ENCODE measurements at places on chromosomes 4 and X. TPM values are rescaled to one million over a fixed set of nuclear protein-coding genes. Genes with fewer than 3 reads are reported as not detected.

The RAP2C gene
- 31.2 TPM for total RNA-seq

The UGT2A1 gene
- total RNA-seq = not detected

The ADH5 gene
- total RNA-seq = 92.4 TPM

The PABPC1L2B gene
- total RNA-seq = not detected

The SLC9B2 gene
- total RNA-seq = 29.8 TPM

The EDNRA gene
- 0.35 TPM for total RNA-seq

The BCLAF3 gene
- total RNA-seq = 4.8 TPM

The GCNA gene
- total RNA-seq = 5.3 TPM

The CENPVL1 gene
- total RNA-seq = not detected

The ANOS1 gene
- total RNA-seq = not detected

The LRIT3 gene
- not detected for total RNA-seq

The CABS1 gene
- total RNA-seq = not detected

The TRO gene
- total RNA-seq = 0.22 TPM

The GPR50 gene
- total RNA-seq = not detected

The IRS4 gene
- total RNA-seq = not detected

The SMIM10 gene
- 3.2 TPM for total RNA-seq

The MEPE gene
- not detected for total RNA-seq

The CCNB3 gene
- 0.54 TPM for total RNA-seq
